GM23248 (cell line): ENCODE measurements at places on chromosomes 2 and 18.

GRCh38 chr2:213162516-213163118 lies 11.2 kb upstream of the IKZF2 start:
- no peaks in the 10 kb centered on the region for H3K36me3 ChIP-seq
- peak overlapping the region; percentile 47 for H3K4me3 ChIP-seq
- peak overlapping the region; percentile 66 for H3K27ac ChIP-seq
- H3K27me3 ChIP-seq, result no peaks in the 10 kb centered on the region
- DNase-seq, result peak; percentile 69

GRCh38 chr18:79378536-79379250 lies 17.0 kb upstream of the NFATC1 start:
- no peaks in the 10 kb centered on the region for H3K4me1 ChIP-seq
- H3K27ac ChIP-seq, result no peak overlapping the region
- no peak overlapping the region; the same call in 1 of the 2 replicates for H3K4me3 ChIP-seq
- no peaks in the 10 kb centered on the region for H3K27me3 ChIP-seq

DNA sequence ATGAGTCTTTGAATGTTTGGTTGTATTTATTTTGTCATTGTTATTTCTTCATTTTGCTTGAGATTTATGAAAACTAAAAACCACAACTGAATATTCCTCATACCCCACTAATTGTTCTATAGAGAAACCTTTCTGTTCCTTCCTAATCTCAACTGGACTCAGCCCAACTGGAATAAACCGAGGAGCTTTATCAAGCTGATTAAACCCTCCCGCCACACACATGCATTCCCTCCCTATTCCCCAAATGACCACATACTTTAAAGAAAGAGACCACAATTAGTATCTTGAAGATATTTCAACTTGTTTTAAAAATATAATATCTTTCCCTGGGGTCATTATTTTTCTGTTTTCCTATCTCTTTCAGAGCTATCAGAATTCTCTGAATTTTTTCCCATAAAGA lies 107.5 kb downstream of the OSR1 start:
- H3K27me3 ChIP-seq, result no peaks in the 10 kb centered on the region
- H3K27ac ChIP-seq, result no peak overlapping the region
- no peaks in the 10 kb centered on the region for H3K36me3 ChIP-seq
- DNase-seq, result no peak

- H3K27ac ChIP-seq, result no peak overlapping the region
- DNase-seq, result no peak
- no peaks in the 10 kb centered on the region for H3K27me3 ChIP-seq
- H3K36me3 ChIP-seq, result no peaks in the 10 kb centered on the region
Measured at GRCh38 chr2:237424544-237424943, 10.6 kb upstream of the COL6A3 start.

GRCh38 chr2:235063471-235063961 lies 111.7 kb downstream of the SH3BP4 start:
- no peaks in the 10 kb centered on the region for H3K4me1 ChIP-seq
- H3K27ac ChIP-seq, result no peak overlapping the region
- H3K36me3 ChIP-seq, result no peaks in the 10 kb centered on the region
- H3K4me3 ChIP-seq, result no peak overlapping the region
- H3K27me3 ChIP-seq, result no peaks in the 10 kb centered on the region

- DNase-seq, result peak; percentile 70
- no peak overlapping the region for H3K4me3 ChIP-seq
- peaks cover 45% of the 10 kb centered on the region for H3K4me1 ChIP-seq
- H3K27me3 ChIP-seq, result no peaks in the 10 kb centered on the region
- no peaks in the 10 kb centered on the region for H3K36me3 ChIP-seq
- H3K27ac ChIP-seq, result no peak overlapping the region
Measured at GRCh38 chr2:172438741-172439508, 11.5 kb downstream of the ITGA6 start.

- no peaks in the 10 kb centered on the region for H3K36me3 ChIP-seq
- DNase-seq, result no peak
- H3K27ac ChIP-seq, result no peak overlapping the region
- H3K4me3 ChIP-seq, result no peak overlapping the region
- H3K4me1 ChIP-seq, result no peaks in the 10 kb centered on the region
Measured at GRCh38 chr18:77457681-77458080, 208.0 kb downstream of the GALR1 start.
